Fibroblast of upper back skin (primary cell): ENCODE measurements at places on chromosomes 12 and 14.

DNA sequence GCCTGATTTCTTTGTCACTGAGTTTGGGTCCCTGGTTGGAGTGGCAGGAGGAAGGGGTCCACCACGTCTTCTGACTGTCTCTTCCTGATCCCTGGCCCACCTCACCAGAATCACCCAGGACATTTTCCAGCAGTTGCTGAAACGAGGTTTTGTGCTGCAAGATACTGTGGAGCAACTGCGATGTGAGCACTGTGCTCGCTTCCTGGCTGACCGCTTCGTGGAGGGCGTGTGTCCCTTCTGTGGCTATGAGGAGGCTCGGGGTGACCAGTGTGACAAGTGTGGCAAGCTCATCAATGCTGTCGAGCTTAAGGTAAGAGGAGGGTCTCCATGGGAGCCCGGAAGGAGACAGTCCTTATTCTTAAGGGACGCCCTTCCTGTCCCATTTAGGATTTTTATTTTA is 12.3 kb downstream of the MARS1 start:
- DNase-seq = no peak

DNA sequence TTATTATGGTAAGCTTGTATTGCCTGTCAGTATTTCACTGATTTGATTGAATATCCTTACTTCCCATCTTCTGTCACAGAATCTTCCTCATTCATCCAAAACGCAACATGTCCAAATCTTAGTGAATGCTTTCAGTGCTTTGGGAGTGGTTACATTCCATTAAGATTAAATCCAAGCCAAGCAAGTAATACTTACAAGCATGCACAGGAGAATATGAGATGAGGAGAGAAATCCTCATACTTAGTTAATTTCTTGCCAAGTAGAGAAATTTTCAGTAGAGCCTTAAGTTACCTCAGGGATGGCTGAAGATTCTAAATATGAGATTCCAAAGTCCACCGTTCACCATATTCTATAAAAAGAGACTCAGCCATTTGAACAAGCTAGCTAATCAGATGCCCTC is 316.0 kb downstream of the RAD51B start:
- peak; percentile 73 for DNase-seq

DNA sequence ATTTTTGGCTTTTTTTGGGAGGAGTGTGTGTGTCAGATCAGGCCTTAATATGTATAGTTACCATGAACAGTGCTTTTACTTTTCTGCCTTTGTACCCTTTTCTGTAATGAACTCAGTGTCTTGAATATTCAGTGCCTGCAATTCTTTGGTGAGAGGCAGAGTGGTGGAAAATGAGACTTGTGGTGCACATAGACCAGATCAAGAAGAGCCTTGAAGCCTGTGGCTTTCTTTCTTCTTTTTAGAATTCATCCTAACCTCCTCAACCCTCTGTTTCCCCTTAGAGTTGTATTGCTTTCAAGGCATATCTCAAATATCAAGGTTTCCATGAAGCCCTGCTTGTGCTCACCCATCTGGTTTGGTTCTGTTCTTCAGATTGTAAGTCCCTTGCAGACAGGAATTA is 2.6 kb downstream of the YLPM1 start:
- DNase-seq = no peak

DNA sequence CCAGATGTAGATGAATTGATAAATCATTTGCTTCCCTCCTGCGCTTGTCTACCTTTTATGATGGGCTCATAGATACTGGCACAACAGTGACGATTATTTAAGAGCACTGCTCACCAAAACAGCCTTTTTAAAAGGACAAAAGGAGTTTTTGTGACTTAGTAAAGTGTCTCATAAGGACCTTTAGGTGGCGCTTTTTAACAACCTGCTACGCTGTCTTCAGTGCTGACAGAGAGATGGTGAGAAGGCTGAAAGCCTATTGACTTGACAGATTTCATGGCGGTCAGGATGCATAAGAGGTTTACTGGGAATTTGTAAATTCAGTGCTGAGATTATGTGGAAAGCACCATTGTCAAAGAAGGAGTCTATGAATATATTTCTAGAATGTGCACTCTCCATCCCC is 87.6 kb downstream of the SLC15A5 start:
- DNase-seq = peak; percentile 28

DNA sequence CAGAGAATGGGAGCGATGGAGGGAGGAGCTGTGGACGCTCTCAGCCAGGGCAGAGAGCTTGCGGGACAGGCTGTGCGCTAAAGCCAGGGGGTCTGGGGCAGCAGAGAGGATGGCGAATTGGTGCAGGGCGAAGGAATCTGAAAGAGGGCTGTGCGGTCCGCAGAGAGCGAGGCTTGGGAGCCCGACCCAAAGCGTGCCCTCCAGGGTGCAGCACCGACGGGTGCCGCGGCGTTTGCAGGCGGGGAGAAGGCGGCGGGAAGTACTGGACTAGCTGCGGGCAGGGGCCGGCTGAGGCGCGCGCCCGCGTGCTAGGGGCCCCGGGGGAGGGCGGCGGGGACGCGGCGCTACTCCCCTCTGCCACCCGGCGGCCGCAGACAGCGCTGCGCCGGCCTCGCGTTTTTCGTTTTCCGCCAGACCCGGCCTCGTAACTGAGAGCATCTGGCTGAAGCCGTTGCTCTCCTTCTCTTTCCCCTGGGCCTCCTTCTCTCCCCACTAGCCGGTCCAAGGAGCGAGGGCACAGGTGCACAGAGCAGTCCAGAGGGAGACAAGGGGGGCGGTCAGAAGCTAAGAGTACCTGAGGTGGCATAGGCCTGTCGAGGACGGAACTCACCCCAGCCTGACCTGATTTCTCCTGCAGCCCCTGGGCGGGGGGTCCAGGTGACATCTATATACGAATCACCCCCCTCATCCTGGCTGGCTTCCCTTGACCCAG is 24.9 kb downstream of the SLC6A12 start:
- DNase-seq = peak; percentile 50
